Chondrocyte (in vitro differentiated cells): ENCODE measurements at places on chromosomes 4 and X. TPM values are rescaled to one million over a fixed set of nuclear protein-coding genes. Genes with fewer than 3 reads are reported as not detected.

- no peak for DNase-seq
Measured at GRCh38 chr4:169234137-169234855, 36.5 kb downstream of the SH3RF1 start.

DNA sequence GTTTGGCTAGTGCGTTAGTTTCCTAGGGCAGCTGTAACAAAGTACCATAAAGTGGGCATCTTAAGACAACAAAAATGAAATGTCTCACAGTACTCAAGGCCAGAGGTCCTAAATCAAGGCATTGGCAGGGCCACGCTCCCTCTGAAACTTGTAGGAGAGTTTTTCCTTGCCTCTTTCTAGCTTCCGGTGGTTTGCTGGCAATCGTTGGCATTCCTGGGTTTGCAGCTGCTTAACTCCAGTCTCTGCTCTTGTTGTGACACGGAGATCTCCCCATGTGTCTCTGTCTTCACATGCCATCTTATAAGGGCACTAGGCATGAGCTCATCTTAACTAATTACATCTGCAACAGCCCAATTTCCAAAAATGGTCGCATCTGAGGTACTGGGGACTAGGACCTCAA is 362.0 kb upstream of the BOD1L1 start:
- no peak for DNase-seq

Gene HHIP
- total RNA-seq, result 28.5 to 38.3 TPM (median 32.4 TPM) in 3 replicates

- peak; percentile 63 for DNase-seq
Measured at GRCh38 chr4:7323872-7324650, 110.7 kb downstream of the PSAPL1 start.

DNA sequence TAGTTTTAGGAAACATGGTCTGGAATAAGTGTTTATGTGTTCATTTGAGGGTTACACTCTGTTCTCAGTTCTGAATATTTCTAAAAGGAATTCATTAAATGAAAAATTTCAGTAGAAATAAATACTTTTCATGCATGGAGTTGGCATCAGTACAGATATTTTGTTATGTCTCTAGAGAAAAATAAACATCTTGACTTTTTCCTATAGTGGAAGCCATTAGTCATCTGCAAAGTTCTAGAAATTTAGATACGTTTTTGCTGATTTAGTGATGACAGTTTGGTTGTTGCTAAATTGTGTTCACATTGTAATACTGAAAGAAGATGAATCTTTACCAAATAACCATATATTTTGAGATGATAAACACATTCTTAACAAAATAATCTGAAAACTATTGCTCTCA is 268.2 kb upstream of the TEX13A start:
- no peak for DNase-seq

Gene CTBP1
- total RNA-seq, result 147 to 175 TPM (median 151 TPM) in 3 replicates

DNA sequence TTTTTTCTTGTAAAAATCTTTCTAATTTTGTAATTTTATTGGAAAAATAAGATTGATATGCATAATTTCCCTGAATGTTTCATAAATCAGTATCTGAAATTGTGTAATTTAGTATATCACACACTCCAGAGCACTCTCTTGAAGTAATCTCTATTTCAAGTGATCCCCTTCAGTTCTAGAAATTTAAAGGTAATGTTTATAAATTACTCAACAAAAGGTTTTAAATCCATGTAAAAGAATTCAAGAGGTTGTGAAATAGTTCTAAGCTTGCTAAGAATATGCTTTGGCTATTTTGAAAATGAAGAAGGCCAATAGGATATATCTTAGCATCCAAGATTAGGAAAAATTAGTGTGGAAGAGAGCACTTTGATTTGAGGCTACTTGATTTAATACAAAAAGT is 28.2 kb downstream of the SMARCAD1 start:
- no peak for DNase-seq

Gene TLR6
- 2.0 to 2.9 TPM (median 2.6 TPM) in 3 replicates for total RNA-seq

- DNase-seq, result no peak
Measured at GRCh38 chr4:86950831-86951525, 16.2 kb downstream of the AFF1 start.

GRCh38 chr4:80538276-80538926 is 202.9 kb downstream of the CFAP299 start:
- DNase-seq, result no peak

Gene SPANXC
- not detected in 3 replicates for total RNA-seq

- DNase-seq, result no peak
Measured at GRCh38 chrX:130669233-130669632, 233.8 kb downstream of the ENOX2 start.

Gene SH3RF1
- total RNA-seq, result 21.8 to 28.1 TPM (median 25.2 TPM) in 3 replicates

DNA sequence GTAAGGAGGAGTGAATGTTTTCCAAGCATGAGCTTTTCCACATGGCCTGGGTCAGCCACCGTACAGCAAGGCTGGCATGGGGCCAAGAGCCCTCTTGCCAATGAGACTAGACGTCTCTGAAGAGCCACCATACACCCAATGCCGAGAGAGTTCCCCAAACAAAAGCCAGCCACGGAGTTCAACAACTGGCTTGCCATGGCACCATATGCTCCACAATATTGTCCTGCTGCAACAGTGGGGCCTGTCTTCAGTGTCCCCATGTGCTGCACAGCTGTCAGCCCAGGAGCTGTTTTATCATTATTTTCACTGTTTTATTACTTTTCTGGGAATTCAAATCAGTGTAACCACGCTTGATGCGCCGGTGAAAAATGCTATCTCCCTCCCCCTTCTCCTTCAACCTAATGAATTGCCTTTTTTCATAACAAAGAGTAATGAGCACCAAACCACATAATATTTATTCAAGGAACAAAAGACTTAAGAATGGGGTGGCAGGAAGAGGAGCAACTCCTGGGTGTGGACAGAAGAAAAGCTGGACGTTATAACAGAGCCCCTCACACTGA is 18.4 kb downstream of the MAML3 start:
- DNase-seq, result no peak

- no peak for DNase-seq
Measured at GRCh38 chrX:42604302-42604701, 173.7 kb downstream of the PPP1R2C start.

DNA sequence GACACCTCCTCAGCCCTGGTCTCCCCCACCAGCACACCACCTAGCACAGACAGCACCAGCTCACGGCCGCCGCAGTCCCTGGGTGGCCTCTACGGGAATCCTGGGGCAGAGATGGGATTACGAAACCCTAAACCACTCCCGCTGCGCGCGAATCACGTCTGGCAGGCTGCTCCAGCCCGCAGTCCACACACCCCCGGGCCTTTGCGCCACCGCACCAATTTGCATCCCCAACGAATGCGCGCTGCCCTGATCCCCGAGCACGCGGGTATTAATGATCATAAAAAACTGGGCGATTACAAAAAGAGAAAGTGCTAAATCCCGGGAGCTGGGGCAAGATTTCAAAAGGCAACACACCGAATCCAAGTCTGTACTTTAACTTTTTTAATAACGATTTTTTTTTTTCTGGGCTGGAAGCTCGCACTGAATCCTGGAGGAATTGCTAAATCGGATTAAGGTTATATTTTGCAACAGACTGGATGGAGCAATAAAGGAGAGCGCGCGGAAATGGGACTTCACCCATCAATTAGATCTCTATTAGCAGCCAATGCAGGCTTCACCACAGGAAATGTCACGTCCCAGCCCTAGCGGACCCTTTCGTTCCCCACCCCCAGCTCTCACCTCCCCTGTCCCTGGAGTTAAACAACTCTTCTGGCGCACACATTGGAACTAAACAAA is 69.8 kb upstream of the TMEM33 start:
- DNase-seq, result no peak

GRCh38 chr4:79897174-79897573 is 175.9 kb downstream of the ANTXR2 start:
- DNase-seq, result no peak

Gene PNMA6F
- total RNA-seq, result not detected in 3 replicates

- no peak for DNase-seq
Measured at GRCh38 chr4:6516762-6517161, 44.3 kb upstream of the PPP2R2C start.

Gene PDGFRA
- total RNA-seq, result 62.7 to 112 TPM (median 69.6 TPM) in 3 replicates

DNA sequence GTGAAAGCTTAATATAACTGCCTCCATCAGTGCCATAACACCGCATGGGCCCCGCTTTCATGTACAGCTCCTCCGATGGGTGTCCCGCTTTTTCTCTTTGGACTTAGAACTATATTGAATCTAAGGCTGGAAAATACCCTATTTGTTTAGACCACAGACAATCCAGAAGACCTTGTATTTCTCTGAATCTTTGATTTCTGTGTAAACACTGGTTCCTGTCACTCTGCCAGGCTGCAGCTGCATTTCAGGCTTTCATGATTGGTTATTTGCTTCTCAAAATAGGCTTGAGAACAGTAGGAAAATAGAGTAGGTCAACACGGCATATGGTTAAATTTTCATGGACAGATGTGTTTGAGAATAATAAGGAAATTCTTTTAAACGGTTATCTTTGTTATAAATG is 80.0 kb downstream of the NWD2 start:
- no peak for DNase-seq

GRCh38 chr4:127000110-127000509 is 632.6 kb upstream of the INTU start:
- DNase-seq, result no peak

GRCh38 chr4:26916195-26916594 is 55.6 kb downstream of the STIM2 start:
- DNase-seq, result no peak

Gene SOX3
- total RNA-seq, result not detected in 3 replicates

DNA sequence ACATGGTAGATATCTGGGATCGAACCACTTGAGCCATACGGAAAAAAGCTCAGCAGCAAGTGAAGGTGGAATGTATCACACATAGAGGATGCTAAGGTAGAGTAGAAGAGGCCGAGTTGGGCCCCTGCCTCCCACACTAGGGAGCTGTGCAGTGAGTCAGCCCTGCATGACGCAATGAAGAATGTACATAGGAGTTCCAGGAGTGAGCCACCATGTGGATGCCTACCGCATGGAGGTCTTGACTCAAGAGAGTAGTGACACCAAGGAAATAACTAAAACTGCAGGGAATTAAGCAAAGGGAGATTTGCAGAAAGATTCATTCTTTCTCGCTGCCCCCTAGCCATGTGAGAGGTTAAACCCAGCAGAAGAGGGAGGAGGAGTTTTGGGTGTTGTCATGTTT is 389.6 kb upstream of the IGFBP7 start:
- DNase-seq, result no peak

DNA sequence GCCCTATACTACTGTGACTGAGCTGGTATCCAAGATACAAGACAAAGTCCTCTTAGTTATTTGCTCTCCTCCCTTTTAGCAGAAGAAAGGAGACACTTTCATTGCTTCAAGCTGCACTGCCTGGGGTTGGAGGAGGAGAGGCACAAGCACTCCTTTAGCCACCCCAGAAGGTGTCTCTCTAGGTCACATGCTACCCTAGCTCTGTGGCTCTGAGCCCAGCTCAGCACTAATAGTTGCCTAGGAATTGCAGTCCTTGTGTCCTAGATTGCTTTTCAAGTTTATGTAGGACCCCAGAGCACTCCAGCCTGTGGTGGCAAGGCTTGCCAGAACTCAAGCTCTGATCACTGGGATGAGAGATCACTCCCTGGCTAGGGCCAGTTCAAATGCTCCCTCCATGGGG is 24.4 kb upstream of the LHFPL1 start:
- DNase-seq, result no peak

- no peak for DNase-seq
Measured at GRCh38 chr4:186940476-186940875, 216.8 kb upstream of the FAT1 start.

- DNase-seq, result no peak
Measured at GRCh38 chr4:73127839-73128453, 58.4 kb upstream of the COX18 start.

DNA sequence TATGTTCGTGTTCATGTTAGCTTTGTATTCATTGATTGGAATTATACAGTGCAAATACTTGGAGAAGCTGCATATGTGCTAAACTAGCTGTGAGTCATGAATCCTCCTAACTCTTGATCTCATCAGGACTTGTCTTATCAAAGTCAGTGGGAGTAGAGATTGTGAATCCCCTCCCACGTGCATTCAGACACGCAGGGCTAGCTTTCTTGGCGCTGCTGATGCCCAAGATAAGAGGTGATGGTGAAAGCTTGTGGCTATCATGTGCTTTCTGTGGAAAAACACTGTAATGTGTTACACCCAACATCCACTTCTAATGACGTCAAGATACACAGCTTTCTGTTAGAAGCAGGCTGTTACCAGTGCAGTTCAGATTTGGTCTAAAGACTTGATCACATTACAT is 348.7 kb upstream of the HAND2 start:
- no peak for DNase-seq

Gene XAGE2
- total RNA-seq, result not detected in 3 replicates

DNA sequence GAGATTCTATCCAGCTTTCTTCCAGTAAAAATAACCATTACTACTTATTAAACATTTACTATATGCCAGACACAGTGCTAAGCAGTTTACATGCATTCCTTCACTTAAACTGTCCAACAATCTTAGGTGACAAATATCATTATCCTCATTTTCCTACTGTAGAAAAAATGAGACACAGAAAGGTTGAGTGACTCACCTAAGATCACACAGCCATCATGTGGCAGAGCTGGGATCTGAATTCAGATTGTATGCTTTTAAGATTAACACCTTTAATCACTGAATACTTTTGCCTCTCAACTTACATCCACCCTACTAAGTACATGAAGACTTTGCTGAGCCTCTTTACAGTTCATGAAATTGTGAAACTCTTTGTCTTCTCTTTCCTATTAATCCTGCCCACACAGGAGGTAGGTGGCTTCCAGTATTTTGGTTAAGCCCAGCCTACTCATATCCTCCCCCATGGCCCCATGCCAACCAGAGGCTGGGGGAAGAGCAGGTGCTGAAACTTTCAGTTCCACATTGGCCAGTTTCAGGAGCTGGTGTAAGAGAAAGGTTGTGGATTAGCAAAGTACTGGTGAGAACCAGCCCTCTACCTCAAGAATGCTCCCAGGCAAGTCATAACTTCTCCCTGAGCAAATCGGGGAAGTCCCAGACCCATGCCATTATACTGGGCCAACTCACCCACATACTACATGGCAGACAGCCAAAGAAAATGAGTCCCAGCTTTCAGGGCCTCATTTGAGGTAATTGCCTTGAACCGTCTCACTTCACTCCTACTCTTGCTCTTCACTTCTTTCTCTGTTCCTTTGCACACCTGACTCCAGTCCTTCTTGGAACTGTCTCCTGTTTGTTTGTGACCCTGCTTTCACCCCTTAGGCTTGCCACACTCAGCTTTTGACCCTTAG is 211.1 kb downstream of the GUCY2F start:
- no peak for DNase-seq

DNA sequence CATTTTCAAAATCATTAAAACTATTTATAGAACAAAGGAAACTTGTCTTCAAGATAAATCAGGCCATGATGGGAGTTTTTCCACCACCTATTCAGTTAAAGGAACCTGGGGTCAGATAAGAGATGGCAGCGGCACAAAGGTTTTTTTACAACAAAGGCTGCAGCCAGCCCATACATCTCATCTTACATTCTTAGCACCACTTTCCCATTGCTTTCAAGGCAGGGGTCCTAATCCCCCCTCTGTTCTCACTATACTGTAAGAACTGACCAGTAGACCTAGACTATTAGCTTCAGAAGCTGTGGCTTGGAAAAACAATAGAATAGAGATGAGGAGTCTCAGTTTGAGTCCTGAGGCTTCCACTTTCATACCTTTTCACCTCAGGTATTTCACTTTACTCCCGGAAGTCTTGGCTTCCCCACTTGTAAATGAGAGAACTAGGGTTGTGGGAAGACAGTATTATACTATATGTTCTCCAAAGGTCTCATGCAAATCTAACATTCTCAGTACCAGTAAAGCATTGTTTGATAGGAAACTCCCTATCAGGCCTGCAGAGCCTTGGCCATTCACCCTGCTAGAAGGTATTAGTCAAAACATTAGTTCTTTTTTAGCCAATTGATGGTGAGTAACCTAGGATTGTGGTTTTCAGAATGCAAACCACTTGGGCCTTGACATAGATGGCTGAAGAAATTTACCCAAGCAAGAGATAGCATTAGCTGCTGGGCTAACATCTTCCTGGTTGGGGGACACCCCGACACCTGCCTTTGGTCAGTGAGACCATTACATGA is 182.9 kb upstream of the PBDC1 start:
- no peak for DNase-seq

- DNase-seq, result no peak
Measured at GRCh38 chr4:3145234-3145924, 70.9 kb downstream of the HTT start.
